AG09319 (cell line): ENCODE measurements at places on chromosomes 3 and 15.

DNA sequence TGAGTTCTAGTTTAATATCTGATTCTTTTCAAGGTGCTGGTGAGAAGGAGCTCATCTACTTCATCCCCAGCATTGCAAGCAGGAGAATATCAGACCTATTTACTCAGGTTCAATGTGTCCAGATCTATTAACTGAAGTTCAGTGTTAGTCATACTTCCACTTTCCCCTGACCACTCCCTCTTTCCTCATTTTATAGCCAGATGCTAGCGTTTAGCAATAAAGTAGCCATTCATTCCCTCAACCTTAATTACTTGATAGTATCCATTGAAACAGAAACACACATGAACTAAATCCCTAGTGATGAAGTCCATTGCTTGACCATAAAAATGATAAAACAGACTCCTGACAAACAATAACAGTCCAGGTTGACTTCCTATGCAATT lies 60.0 kb downstream of the RPL22L1 start:
- peak; percentile 48 for DNase-seq

DNA sequence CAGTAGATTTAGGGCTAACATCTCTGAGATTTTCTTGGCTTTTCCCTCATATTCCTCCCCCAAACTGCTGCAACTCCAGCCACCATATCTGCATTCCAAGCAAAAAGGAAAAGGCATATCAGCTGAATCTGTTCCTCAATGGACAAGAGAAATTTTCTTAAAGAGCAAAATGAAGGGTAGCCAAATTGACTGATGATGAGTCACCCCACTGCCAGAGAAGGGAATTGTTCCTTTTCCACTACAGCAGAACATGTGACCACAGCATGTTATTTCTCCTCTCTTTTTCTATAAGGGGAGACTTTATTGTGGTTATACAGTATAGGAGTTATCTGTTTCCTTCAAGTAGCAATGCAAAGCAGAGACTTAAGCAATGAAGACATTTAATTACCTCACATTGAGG lies 172.5 kb downstream of the MTHFS start:
- DNase-seq = no peak

DNA sequence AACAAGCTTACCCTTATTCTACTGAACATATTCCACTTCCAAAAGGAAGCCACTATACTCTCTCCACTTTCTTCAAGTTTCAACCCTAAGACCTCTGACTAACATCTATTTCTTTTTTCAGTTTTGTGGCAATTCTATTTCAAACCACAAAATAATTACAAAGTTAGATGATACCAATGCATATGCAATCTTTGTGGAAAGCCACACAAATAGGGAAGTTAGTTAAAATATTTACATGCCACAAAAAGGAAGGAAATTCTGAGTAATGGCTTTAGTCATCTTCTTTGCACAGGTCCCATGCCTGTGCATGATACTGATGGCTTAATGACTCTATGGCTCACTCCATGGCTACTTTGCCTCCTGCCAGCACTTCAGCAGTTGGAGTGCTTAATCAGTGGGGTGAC lies 57.0 kb upstream of the MCTP2 start:
- DNase-seq = peak; percentile 16

GRCh38 chr15:87781959-87782625 lies 474.4 kb downstream of the NTRK3 start:
- no peak for DNase-seq

DNA sequence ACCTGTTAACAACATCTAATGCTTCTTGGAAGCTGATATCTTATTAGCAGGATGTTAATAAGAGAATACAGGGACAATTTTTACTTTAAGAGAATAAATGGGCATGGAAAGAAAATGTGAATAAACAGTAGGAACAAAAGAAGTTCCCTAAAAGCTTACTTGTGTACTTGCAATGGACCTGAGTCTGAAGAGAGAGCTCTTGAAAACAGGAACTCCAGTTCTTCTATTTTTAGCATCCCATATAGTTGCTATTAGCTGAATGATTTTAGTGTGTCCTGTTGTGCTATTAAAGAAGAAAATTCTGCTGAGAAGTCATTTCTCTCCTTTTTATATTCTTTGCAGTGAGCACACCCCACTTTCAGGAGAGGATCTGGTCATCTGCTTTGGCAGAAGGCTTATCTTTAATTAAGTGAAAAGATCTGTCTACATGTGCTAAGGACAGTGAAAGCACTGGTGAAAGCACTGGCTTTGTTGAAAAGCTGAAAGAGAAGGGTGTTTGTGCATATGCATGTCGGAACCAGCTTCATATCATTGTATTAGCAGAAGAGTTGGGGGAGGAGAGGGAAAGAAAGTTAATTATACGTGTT lies 1.4 kb upstream of the ST3GAL6 start:
- no peak for DNase-seq

- no peak for DNase-seq
Observed at GRCh38 chr3:126617571-126617970, 37.4 kb downstream of the TXNRD3 start.

GRCh38 chr3:113214917-113215595 lies 3.7 kb downstream of the BOC start:
- DNase-seq = no peak

DNA sequence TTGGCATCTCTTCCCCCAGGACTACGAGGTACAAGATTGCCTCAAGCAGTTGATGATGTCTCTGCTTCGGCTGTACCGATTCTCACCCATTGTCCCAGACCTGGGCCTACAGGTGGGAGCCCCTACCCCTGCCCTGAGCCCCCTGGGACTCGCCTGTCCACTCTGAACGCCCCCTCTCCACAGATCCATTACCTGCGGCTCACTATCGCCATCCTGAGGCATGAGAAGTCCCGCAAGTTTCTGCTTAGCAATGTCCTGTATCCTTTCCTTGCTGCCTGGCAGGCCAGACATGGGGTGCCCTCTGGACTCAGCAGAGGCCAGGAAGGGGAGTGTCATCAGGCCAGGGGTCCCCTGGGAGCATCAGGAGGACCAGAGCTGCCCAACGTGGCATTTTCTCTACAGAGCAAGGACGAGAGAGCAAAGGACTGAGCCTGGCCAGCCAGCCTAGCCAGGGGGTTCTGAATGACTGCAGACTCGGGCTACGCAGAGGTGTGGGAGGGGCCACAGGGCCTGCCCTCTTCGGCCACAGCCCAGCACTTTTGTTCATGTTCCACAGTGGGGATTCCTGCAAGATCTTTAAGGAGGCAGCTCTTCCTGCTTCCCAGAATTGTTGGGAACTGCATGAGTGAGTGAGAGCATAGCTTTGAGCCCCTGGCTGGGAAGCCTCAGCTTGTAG lies 11.2 kb downstream of the RNF123 start:
- DNase-seq = no peak

DNA sequence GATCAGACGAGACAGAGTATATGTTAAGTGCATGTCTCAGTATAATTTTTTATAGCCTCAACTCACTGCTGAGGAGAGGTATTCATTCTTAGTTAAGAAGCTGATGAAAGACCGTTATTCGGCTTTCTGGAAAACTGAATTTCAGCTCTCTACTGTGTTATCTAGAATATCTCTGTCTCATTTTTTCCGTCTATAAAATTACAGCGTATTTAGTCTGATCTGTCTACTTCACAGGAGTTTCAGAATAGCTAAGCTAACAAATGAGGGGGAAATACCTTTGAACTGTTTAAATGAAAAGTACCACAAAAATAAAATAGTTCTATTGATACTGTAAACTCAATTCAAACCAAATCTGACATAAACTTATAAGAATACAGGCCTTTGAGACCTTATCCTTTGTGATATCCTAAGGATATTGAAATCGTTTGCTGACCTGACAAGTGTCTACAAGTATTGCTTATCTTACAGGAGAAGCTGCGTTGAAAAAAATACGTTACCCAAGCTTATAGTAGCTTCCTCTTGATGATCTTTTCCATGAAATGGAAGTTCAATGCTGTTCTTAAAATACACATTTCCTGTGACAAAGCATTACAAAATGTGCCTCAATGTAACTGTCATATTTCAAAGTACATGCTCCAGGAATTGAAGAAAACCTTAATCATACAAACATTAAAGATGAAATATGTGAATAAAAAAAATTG lies 104.6 kb downstream of the IL1RAP start:
- DNase-seq = no peak

DNA sequence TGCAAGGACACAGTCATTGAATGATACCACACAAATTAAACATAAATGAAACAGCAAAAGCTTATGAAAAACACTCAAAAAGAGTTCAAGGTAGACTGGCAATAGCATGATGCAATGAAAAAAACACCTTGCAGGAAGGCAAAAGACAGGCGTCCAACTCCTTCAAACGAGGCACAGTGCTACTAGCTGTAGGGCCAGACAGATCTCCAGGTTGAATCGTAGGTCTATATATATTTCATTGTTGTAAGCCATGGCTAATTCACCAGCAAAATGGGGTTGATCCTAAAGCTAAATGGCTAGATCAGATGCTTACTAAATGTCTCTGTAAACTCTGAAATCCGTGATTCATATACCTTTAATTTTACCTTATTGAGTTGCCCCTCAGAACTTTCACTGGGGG lies 94.2 kb downstream of the THRB start:
- DNase-seq = no peak

DNA sequence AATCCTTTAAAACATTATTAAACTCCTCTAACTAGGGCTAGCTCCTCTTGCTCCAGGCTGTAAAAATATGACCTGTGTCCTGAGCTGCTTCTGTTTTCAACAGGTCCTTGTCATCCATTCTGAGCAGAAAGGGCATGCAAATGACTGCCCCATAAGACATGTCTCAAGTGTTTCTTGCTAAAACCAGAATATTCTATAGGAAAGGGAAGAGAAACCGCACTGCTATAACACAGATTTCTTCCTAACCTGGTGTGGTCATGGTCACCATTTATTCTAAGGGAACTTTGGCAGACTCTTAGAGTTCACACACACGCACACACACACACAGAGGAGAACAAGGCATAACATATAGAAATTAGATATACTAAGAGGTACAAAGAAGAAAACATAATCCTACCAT lies 34.2 kb upstream of the B3GNT5 start:
- DNase-seq = no peak

GRCh38 chr3:128215800-128216495 lies 62.7 kb downstream of the EEFSEC start:
- DNase-seq = no peak

GRCh38 chr3:177602601-177603147 lies 405.4 kb upstream of the TBL1XR1 start:
- DNase-seq = no peak

GRCh38 chr3:127103080-127103479 lies 89.9 kb upstream of the PRR23E start:
- DNase-seq = no peak

DNA sequence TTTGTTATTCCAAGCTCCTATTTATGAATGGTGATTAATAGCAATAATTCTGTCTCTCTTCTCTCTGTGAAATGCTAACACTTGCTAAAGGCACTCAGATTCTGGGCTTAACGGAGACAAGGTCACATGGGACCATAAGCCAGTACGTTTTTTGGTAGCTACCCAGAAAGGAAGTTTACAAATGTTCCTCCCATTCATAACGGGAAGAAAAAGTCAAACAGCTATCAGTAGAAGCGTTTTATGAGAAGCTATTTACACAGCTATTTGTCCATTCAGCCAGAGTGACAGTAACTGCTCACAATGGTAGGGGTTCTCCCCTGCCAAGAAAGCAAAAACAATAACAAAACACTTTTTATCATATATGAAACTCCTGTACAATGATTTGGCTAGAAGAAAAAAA lies 51.5 kb downstream of the ZMAT3 start:
- DNase-seq = no peak

- no peak for DNase-seq
Observed at GRCh38 chr3:122598556-122598955, 21.1 kb downstream of the PARP15 start.

DNA sequence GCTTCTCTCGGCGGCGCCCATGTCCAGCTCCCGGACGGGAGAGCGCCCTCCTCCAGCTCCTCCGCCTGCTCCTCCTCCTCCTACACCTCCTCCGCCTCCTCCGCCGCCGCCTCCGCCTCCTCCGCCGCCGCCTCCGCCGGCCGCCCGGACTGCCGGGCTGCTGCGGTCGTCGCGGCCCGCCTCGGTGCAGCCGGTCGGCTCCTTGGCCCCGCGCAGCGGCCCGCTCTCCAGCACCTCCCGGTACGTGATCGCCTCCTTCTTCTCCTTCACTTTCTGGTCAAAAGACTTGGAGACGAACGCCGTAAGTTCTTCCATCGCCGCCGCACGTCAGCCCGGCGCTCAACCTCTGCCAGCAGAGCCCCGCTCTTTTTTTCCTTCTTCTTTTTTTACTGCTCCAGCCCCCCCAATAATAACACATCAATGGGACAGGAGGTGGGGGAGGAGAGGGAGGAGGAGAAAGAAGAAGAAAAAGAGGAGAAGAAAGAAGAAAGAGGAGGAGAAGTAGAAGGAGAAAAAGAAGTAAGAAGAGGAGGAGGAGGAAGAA lies 438 bp downstream of the SHOX2 start:
- peak; percentile 43 for DNase-seq

- no peak for DNase-seq
Observed at GRCh38 chr15:42674472-42674871, 62.5 kb downstream of the CDAN1 start.
